Neural crest cell (in vitro differentiated cells): ENCODE measurements at places on chromosomes 16 and 17. TPM values are rescaled to one million over a fixed set of nuclear protein-coding genes. Genes with fewer than 3 reads are reported as not detected.

Gene SLC5A11
- not detected in 2 replicates for total RNA-seq

- no peak for DNase-seq
Observed at GRCh38 chr17:69539781-69540319, 125.4 kb downstream of the MAP2K6 start.

DNA sequence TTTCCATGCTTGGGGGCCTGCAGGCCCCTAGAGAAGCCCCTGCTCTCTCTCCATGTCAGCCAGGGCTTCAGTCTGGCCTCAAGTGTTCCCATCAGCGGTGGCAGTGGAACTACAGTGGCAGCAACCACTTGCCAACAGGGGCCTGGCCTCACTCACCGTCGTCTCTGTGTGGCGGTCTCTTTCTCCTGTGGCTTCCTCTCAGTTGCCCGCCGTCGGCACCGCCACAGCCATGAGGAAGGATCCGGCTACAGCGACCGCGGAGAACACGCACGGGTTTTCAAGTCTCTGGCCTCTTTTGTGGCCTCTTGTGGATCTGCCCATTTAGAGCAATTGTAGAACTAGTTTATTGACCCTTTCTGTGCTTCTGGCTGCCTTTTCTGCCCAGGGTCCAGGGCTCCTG, 8.5 kb downstream of the ARMC7 start:
- no peak for DNase-seq

Gene PMP22
- total RNA-seq, result 14.9 and 15.6 TPM in 2 replicates

DNA sequence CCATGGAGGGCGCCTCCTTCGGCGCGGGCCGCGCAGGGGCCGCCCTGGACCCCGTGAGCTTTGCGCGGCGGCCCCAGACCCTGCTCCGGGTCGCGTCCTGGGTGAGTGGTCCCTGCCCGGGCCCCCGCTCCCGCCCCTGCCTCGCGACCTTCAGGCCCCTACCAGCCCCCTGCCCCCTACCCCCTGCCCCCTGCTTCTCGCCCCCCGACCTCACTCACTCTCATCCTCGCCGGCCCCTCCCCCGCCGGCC, 256 bp downstream of the SYNGR3 start:
- DNase-seq, result no peak

Gene NAE1
- 156 TPM in 2 replicates for total RNA-seq

Gene FBXW10
- total RNA-seq, result 0.19 and 0.20 TPM in 2 replicates

Gene C16orf92
- not detected in 2 replicates for total RNA-seq

- no peak for DNase-seq
Observed at GRCh38 chr16:2664574-2664982, 17.7 kb upstream of the KCTD5 start.

GRCh38 chr17:20051624-20052023, 42.5 kb downstream of the SPECC1 start:
- DNase-seq, result no peak

DNA sequence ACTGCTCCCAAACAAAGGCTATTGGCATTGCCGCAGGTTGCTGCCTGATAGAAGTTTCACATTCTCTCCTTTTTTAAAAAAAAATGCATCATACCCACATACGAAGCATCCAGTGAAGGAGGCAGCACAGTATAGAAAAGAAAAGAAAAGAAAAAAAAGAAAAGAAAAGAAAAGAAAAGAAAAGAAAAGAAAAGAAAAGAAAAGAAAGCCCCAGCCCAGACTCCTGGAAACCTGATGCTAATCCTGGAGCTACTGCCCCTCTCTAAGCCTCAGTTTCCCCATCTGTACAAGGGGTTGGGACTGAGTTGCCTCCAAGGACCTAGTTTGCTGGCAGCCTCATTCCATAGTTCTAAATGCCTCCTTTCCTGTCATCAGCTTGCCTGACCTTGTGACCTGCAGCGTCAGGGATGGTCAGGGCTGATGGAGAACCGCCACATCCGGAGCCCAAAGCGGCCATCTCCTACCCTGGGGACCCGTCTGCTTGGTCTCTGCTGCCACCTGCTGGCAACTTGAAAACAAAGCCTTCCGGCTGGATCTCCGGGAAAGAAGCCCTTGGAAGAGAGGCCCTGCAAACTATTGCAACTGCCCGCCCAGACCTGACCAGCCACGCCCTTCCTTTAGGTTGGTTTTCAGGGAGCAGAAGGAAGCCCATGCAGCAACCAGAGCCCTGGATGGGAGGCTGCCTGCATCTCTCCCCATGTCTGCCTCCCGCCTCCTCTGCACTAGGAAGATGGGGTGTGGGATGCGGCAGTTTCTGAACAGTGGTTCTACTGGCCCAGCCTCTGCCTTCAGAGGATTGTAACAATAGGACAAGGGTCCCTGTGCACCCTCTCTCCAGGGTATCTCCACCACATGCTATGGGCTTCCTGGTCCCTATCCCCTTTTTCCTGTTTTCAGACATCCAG, 13.0 kb downstream of the AIPL1 start:
- peak; percentile 95 for DNase-seq

- no peak for DNase-seq
Observed at GRCh38 chr16:49574826-49575225, 201.2 kb downstream of the C16orf78 start.

- no peak for DNase-seq
Observed at GRCh38 chr16:66346221-66346620, 20.3 kb upstream of the CDH5 start.

GRCh38 chr16:69890114-69890891, 60.8 kb upstream of the CLEC18A start:
- peak; percentile 46 for DNase-seq

DNA sequence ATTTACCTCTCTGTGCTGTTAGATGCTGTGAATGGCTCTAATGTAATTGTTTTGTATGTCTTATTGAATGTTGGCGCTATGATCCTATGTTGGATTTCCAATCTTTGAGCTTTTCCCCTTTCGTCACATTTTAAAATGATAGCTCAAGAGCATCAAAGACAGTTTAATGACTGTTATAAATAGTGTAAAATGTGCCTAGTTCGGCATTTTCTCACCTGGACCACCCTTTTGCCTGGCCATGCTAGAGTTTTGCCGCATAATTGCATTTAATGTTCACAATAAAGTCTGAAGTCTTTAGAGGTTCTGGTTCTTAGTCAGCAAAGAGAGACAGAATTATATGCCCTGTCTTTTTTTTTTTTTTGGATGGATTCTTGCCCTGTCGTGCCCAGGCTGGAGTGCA, 155.2 kb downstream of the SNX29 start:
- DNase-seq, result no peak

DNA sequence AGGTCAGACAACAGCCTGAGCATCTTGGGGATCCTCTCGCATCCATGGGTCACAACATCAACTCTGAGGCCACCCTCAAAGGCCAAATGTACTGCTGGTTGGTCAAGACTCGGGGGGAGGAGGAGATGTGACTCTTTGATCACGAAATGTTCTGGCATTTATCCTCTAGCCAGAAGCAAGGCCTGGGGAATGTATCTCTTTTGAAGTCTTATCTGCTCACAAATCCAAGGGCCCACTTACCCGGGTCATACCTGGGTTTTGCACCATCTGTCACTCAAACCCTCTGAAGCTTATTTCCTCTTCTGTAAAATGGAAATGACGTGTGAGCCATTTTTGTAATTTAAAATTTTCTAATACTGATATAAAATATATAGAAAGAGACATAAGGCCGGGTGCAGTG, 13.2 kb downstream of the CA7 start:
- no peak for DNase-seq
